ENCODE measurements at places on chromosomes 1 and 21.

DNA sequence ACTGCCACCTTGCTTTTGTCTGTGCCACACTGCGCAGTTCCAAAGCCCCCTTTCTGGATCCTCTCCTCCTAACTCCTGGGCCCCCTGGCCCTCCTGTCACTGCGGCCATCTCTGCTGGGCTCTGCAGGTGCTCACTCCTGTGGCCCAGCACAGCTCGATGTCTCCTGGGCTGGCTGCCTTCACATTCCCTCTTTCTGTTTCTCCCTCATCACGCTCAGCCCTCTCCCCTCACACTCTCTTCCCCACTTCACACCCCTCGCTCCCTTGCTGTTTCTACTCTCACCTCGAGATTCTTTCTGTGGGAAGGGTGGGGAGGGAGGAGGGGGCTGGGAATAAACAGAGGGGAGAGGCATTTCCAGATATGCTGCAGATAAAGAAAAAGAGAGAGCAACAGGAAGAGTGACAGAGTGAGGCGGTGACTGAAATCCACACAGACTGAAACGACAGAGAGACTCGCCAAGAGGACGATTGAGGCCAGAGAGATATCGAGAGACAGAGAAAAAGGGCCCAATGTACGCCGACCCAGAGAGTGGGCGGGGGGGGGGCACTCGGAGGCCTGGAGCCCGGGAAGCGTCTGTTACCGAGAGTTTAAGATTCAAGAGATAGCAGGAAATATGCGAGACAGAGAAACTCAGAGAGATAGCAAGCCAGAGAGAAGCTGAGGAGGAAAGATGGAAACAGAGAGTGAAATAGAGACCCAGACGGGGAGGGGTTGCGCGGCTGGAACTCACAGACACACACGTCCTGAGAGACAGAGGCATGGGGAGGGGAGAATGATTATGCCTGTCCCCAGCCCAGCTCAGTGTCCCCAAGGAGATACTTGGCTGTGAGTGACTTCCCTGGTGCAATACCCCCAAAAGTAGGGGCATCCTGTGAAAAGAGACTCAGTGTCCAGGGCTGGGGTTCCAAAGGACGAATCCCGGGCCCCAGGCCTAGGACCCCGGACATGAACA is 666 bp downstream of the CSF3R start:
- DNase-seq = no peak

- DNase-seq = no peak
These were observed 159.5 kb upstream of the RNPC3 start for GRCh38 chr1:103365860-103366569.

DNA sequence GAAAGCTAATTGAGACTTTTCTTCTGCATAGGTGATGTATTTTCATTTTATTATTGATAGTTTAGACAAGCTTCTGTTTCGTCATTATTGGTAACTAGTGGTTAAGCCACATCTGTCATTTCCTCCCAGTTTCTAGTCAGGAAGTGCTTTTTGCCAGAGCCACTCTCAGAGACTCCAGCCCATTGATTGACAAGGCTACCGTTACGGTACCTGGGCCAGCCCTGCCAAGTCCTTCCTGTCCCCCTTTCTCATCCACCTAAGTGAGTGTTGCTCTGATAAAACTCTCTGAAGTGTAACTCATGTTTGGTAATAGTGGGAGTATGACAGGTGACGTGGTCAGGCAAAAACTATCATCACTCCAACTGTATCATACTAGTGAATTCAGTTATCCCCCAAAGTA is 29.6 kb upstream of the AGL start:
- no peak for DNase-seq

GRCh38 chr21:45341779-45342178 is 54.1 kb upstream of the POFUT2 start:
- no peak for DNase-seq

DNA sequence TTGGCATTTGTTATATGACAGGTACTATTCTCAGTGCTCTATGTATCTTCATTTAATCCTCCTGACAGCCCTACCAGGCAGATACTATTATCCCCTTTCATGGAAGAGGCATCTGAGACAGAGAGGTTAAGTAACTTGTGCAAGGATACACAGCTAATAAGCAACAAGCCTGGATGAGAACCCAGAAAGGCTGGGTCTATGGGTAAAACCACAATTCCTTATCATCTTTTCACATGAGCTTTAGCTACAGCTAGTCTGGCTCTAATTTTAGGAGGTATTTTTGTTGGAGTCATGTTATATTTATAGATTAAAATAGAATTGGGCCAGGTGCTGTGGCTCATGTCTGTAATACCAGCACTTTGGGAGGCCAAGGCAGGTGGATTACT is 27.7 kb downstream of the DNTTIP2 start:
- DNase-seq = no peak

DNA sequence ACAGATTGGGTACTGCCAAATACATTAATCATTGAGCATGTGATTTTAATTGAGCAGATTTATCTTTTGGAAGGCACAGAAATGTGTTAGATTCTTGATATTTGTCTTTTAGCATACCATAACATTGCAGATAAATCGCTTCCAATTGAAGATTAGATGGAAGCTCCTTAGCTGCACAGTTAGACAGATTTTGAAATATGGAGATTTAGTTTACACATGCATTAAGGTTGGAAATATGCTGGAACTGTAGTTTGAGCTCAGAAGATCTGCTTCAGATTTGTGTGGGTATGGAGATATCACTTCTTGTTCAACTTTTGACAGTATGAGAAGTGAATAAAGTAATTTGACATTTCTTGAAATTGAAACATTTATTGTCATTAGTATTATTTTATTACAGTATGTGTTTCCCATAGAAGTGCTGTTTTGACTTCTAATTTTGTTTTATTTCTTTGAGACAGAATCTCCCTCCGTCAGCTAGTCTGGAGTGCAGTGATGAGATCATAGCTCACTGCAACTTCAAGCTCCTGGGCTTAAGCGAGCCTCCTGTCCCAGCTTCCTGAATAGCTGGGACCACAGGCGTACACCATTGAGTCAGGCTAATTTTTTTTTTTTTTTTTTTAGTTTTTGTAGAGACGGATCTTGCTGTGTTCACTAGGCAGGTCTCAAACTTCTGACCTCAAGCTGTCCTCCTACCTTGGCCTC is 29.1 kb downstream of the THRAP3 start:
- DNase-seq = no peak

DNA sequence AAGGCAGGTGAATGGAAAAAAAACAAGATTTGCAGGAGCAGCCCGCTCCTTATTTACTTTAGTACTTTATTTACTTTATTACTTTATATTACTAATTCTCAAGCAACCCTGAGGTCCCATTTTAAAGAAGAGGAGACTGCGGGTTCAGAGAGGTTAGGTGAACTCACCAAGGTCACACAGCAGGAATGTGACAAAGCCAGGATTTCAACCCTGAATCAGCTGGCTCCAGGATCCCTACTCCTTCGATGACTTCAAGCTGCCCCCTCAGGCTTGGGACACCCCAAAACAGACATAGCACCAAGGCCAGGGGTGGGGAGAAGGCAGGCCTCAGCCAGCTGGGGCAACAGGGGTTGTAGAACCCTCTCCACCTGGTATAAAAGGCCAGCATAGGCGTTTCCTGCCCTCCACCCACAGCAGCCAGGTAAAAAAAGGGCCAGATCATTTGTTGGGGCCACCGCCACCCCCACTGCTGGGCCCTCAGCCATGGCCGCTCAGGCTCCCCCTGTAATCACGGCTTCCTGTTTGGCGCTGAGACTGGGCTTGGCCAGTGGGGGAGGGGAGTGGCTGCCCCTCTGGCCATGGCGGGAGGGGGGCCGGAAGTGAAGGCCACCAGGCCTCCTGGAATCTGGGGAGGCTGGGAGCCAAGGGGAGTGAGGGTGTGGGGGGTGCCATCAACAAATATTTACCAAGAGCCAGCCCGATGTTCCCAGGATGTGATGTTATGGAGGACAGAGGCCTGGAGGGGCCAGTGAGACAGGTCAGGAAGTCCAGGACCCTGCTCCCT is 6.6 kb downstream of the SDC3 start:
- DNase-seq = no peak
